ENCODE measurements at places on chromosomes 12 and 14.

DNA sequence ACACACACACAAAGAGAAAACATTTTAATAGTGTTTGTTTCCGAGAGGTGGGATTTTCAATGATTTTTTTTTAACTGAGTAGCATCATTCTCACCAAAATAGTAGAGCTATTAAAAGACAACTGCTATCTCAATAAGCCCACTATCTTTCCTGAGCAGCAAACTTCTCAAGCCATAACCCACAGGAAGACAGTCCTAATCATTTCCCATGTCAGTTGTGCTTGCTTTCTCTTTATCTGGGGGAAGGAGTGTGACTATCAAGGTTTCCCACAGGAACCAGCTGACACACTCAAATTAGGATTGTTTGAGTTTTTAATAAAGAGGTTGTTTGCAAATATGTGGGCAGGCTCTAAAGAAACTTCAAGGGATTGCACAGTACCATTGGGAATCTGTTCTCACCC lies 4.9 kb upstream of the MAX start:
- DNase-seq, result no peak

DNA sequence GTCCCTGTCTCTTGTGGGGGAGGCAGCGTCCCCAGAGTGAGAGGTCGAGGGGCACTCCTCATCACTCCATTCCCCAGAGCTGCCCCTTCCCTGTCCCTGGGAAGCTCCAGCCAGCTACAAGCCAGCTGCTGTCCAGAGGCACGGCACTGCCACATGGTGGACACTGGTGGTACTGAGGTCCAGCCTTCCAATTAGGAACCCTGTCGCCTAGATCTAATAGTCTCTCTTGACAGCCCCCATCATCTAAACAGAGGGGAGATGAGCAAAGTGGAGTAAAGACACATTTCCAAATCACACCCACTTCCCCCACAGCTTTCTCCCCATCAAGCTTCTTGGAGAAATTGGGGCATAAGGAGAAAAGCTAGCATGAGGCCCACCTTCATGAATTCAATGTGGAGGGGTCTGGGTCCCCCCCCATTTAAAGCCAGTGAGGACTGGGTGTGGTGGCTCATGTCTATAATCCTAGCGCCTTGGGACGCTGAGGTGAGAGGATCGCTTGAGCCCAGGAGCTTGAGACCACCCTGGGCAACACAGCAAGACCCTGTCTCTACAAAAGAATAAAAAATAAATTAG lies 2.1 kb upstream of the INHBE start:
- peak; percentile 65 for DNase-seq

DNA sequence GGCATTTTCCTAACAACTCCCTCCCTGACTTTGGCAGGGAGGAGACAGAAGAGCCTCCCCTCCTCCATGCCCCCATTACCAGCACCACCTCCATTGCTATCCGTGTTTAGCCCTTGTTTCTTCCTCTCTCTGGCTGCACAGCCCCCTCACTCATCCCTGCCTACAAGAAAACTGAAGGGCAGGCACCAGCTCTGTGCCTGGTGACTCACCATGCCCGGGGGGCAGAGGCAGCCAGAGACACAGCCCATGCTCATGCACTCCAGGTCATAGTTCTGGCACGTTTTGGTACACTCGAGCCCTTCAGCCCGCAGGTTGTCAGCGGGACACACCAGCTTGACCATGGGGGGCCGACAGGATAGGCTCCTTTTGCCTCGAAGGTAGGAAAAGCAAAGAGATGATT lies 80.4 kb downstream of the VWF start:
- DNase-seq, result no peak

DNA sequence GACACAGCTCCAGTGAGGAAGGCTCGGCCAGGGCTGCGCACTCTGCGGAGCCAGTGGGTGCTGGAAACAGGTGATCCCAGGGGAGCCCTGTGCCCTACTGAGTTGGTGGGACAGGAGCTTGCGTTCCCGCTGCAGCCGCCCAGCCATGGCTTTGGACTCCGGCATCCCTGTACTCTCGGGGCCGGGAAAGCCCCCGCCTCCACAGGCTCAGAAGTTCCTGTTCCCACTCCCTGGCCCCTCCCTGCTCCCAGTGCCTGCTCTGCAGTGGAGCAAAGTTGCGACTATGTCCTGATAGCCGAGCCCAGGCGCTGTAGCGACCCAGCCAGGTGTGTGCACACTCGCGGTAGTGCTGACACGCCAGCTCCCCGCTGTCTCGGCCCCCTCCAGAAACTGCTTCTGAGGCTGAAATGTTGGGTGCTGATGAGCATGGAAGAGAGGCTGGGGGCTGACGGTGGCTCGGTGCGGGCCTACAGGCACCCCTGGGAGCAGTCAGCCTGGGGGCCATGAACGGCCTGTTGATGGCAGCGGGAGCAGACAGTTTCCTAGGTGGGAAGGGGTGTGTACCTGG lies 344.6 kb upstream of the MGAT4C start:
- DNase-seq, result no peak

- DNase-seq, result no peak
Measured at GRCh38 chr12:53184828-53185227, 4.1 kb upstream of the CSAD start.

GRCh38 chr12:88202500-88202899 lies 60.4 kb downstream of the TMTC3 start:
- DNase-seq, result no peak

DNA sequence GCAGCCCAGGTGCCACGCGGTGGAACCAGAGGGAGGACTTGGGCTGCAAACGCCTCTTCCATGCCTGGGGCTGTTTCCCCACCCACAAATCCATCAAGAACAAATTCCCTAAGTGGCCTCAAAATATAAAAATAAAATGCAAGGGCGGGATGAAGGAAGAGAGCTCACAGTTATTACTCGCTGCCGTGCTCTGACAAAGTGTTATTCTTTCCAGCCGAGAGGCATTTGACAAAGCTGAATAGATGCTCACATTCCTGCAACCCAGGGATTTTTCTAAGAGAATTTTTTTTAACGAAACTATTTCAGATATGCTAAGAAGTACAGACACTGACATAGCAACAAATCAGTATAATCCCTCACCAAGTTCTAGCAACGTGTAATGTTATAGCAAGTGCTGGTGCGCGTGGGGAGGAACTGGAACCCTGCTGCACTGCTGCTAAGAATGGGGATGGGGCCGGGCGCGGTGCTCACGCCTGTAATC lies 70.7 kb downstream of the SCARB1 start:
- no peak for DNase-seq

DNA sequence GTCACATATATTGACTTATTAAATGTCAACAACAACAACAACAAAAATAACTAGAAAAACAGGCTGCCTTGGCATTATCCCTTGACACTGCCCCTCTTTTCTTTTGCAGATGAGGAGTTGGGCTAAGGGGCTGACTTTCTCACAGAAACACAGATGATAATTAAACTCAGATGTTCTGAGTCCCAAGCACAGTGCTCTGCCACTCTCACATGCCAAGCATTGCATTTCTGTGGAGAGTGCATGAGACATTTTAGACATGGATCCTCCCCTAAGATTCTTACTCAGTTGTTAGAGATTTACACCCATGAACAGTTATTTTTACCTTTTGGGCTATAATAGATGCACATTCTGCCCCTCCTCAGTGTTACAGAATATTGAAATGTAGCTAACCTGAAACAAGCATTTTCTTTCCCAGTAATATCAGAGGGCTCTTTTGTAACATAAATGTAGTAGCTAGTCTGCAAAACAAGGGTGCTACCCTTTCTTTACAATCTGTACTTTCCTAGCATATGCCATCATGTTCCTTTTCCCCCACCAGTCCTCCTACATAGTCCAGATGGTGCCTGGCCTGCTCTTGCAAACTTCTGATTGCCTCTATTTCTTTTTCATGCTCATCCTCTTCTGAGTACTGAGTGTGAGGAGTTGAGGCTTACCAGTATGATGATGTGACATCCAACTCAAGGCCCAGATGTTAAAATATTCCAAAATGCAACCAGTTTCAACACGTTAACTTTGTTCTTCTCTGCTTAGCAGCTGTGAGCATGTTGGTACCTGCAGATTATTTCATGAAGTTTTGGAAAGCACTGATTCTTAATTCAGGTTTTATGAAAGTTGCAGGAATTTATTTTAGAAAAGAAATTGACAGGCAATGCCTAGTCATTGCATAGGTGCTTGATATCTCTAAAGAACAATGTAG lies 125.0 kb upstream of the ATP2B1 start:
- no peak for DNase-seq

DNA sequence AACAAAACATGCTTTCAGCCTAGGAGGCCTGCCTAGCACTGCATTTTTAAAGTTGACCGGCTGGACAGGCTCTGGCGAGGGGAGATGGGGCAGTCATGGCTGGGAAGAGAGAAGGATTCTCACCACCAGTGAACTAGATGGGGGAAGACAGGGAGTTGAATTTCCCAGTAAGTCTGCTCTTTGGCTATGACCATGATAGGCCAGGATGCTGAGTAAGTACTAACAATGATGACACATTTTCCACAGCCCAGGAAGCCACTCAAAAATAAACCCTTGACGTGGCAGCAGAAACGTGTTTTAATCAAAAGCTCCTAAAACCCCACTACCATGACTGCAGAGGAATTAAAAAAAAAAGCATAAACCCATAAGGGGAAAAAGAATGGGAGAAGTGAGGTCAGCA lies 19.0 kb downstream of the KCTD10 start:
- no peak for DNase-seq

DNA sequence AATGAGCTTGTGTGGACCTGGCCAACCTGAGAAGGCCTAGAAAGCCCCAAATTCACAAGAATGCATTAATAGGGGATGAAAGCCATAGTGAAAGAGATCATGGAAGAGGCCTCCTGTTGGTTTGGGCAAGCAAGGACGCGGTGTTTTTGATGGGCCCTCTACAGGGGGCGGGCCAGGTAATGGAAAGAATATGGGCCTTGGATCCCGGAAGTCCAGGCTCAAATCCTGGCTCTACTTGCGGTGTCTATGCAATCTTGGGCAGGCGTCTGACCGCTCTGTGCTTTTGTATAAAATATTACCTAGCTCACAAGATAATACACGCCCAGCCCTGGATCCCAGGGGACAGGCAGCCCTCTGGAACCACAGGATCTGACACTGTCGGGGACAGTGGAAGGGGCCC lies 41.1 kb upstream of the CLMN start:
- no peak for DNase-seq

GRCh38 chr14:26276757-26277156 lies 321.1 kb downstream of the NOVA1 start:
- peak; percentile 10 for DNase-seq

GRCh38 chr12:33529810-33530209 lies 90.2 kb upstream of the SYT10 start:
- no peak for DNase-seq

DNA sequence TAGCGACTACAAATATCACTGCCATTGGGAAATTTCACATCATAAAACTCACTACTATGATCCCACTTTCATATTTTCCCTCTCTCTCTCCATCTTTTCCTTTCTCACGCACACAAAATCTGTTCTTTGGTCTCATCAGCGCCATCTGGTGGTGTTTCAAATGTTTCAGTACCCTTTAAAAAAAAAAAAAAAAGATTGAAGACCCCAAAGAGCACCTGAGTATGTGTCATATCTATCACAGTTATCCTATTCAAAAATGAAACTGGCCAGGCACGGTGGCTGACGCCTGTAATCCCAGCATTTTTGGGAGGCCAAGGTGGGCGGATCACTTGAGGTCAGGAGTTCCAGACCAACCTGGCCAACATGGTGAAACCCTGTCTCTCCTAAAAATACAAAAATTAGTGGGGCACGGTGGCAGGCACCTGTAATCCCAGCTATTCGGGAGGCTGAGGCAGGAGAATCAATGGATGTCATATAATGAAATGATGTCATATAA lies 72.4 kb downstream of the TTC9 start:
- DNase-seq, result peak; percentile 50

GRCh38 chr14:50714450-50715073 lies 46.5 kb upstream of the SAV1 start:
- DNase-seq, result no peak

- no peak for DNase-seq
Measured at GRCh38 chr14:33836203-33836899, 114.5 kb downstream of the EGLN3 start.

DNA sequence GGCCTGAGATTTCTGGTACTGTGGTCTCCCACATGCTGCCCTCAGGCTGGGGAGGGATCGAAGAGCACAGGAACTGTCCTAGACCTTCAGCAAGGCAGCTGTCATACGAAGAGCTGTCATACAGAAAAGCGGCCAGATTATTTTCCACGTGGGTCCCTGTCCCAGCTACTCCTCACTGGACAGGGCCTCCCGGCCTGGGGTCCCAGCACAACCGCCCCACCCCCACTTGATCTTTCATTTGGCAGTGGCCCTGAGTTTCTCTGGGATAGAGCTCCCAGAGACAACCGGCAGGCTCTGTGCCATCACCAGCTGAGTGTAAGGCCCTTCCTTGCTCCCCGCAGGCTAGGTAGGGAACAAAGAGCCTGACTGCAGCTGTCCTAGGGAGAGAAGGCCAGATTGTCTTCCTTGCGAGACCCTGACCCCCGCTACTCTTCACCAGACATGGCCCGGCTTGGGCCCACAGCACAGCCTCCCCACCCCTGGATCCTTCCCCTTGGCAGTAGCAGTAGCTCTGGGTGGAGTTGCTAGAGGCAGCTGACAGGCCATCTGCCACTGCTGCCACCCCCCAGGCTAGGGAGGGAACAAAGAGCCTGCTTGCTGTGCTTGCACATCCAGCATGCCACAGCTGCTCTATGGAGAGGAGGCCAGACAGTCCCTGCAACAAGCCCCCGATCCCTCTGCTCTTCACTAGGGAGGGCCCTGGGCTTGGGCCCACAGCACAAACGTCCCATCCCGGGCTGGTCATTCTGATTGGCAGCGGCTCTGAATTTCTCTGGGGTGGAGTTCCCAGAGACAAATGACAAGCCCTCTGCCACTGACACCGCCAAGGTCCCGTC lies 3.1 kb upstream of the OR4N2 start:
- DNase-seq, result no peak

- DNase-seq, result peak; percentile 77
Measured at GRCh38 chr14:61475316-61475715, 153.9 kb downstream of the PRKCH start.

GRCh38 chr14:35669782-35670181 lies 135.8 kb downstream of the INSM2 start:
- no peak for DNase-seq

DNA sequence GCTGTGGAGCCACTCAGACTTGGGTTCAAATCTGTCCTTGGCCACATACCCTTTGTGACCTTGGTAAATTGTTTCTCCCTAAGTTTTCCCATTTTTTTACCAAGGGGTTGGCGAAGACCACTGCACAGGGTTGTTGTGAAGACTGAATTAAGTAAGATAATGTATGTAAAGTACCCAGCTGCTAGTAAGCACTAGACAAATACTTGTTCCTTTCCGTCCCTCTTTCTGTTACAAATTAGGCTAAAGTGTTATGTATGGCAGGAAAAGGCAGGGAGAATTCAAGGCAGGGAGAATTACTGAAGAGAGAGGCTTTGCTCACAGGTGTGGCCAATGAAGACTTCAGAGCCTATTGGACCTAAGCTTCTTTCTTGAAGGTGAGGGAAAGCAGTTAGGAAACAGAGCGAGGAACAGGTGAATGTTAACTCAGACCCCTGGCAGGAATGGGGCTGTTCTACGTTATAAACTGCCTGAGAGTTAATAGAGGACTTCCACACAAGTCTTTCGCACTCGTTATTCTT lies 25.9 kb downstream of the ABHD12B start:
- no peak for DNase-seq

GRCh38 chr12:61412201-61412600 lies 848.0 kb upstream of the USP15 start:
- DNase-seq, result no peak

Data from COR-L47 (cell line).